ENCODE measurements at places on chromosomes 3 and 15. TPM values are rescaled to one million over a fixed set of nuclear protein-coding genes. Genes with fewer than 3 reads are reported as not detected.
A peak's percentile ranks its signal among the peaks of the same experiment; 100 is the strongest.

DNA sequence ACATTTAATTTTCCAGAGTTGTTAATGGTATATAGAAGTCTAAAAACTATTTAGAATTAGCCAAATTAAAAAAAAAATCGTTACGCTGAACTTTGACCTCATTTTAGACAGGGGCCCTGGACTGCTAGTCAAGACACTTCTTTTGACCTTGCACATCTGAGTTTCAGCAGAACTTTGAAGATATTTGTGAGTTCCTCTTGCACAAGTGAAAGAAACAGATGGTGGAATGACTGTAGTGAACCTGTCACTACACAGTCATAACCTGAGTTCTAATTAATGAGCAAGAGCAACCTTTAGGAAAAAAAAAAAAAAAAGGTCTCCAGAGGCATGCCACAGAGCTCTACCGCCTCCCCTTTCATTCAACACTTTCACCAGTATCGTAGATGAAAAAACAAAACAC, 5.3 kb downstream of the MYO5C start:
- DNase-seq = no peak
- H3K27ac ChIP-seq = no peak overlapping the region
- no peaks in the 10 kb centered on the region for H3K36me3 ChIP-seq
- H3K27me3 ChIP-seq = peaks cover 29% of the 10 kb centered on the region

DNA sequence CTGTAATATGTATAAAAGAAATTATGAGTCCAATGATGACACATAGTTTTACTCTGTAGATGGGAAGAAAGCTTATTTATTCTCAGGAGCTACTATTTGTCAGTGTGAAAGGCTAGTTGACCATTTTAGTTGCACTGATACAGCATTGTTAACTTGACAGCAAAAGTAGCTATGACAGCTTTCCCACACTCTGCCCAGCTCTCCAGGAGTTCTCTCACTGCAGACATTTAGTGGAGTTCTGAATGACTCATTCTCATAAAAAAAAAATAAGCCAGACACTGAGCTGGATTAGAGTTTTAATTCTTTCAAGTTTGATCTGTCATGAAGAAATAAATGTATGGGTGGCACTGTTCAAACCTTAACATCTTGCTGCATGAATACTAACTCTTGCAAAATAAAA, 77.2 kb upstream of the CFAP20DC start:
- H3K4me3 ChIP-seq = no peak overlapping the region
- H3K27me3 ChIP-seq = no peaks in the 10 kb centered on the region
- no peaks in the 10 kb centered on the region for H3K4me1 ChIP-seq
- no peaks in the 10 kb centered on the region for H3K36me3 ChIP-seq
- H3K27ac ChIP-seq = no peak overlapping the region

DNA sequence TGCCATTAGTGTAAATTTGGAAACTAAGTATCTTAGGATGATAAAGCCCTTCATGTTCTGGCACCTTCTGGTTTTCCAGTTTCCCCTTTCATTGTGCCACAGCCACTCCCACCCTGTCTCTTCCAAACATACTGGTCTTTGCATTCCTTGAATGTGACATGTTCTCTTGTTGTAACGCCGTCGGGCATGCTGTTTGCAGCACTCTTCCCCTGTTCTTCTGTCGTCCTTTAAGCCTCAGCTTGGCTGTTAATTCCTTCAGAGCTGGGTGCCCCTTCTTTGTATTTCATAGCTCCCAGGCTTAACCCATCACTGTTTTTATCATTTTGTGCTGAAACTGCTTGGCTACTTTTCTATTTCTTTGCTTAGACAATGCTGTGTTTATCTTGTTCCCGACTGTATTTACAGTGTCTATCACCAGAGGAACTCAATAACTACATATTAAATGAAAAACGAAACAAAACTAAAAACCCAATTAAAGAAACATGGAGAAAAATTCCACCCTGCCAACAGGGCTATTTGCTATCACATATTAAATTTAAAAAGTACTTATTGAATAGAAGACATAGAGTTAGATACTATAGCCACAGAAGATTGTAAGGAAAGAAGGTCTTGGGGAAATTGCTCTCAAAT, 95.4 kb upstream of the KCNAB1 start:
- no peak overlapping the region for H3K27ac ChIP-seq
- no peak for DNase-seq
- H3K4me1 ChIP-seq = no peaks in the 10 kb centered on the region
- no peaks in the 10 kb centered on the region for H3K36me3 ChIP-seq
- no peaks in the 10 kb centered on the region for H3K27me3 ChIP-seq

DNA sequence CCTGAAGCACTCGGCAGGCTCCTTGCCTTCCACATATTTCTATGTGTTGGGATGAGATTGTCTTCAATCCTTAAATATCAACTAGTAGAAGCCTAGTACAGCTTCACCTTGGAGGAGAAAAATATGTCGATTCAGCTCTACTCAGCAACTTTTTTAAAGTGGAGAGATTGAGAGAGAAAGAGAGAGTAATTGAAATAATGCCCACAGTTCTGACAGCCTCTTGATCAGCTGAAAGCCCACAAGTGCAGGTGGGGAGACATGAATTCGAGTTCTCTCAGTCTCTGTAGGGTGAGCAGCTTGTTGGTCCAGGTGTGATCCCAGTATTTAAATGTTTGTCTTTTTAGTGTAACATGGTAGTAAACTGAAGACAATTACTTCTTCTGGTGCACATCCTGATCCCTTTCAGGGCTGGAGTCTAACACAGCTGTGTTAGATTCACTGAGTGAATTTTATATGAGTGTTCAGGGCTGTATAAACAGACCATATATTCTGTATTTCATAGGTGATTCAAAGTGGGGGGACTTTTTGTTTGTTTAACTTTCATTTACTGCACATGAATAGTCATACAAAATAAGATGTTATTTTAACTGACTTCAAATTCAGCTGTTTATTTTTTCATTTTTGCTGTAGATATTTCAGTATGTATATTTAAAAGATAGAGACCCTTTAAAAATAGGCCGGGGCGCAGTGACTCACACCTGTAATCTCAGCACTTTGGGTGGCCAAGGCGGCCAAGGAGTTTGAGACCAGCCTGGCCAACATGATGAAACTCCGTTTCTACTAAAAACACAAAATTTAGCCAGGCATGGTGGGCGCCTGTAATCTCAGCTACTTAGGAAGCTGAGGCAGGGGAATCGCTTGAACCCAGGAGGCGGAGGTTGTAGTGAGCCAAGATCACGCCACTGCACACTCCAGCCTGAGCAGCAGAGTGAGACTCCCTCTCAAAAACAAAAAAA, 64.0 kb downstream of the ST6GAL1 start:
- H3K4me3 ChIP-seq = no peak overlapping the region
- no peak for DNase-seq
- peaks cover 9% of the 10 kb centered on the region for H3K36me3 ChIP-seq
- H3K4me1 ChIP-seq = peaks cover 7% of the 10 kb centered on the region

DNA sequence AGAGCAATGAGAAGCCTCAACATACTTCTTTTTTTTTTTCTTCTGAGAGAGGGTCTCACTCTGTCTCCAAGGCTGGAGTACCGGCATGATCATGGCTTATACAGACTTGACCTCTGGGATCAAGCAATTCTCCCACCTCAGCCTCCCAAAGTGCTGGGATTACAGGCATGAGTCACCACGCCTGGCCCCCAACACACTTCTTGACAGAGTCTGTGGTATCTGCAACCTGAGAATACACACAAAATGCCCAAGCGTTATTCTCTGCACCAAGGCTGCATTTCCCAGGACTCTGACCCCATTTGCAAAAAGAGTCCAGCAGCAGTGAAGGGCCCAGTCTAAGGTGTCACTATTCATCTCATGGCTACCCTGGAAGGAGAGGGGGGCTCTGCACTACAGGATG, 42.7 kb upstream of the BLM start:
- H3K4me3 ChIP-seq = no peak overlapping the region
- H3K4me1 ChIP-seq = no peaks in the 10 kb centered on the region
- H3K27me3 ChIP-seq = no peaks in the 10 kb centered on the region
- no peak for DNase-seq

DNA sequence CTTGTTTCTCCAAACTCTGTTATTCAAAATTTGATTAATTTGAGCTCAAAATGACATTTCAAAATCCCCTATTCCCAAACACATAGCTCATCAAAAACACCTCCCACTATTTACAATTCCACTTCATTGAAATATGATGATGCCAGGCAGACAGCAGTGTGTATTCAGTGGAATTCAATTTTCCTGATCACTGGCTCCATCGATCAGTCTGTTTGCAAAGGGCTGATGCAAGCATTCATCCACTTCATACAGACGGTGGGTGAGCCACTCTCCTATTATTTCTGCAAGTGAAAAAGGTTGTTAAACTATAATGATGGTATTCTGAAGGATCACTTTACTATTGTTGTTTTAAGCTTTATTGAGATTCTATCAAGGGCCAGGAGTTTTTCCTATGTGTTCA, 90.7 kb downstream of the RTP4 start:
- no peak overlapping the region for H3K4me3 ChIP-seq
- H3K27ac ChIP-seq = no peak overlapping the region
- no peaks in the 10 kb centered on the region for H3K27me3 ChIP-seq
- no peaks in the 10 kb centered on the region for H3K36me3 ChIP-seq
- H3K4me1 ChIP-seq = no peaks in the 10 kb centered on the region

GRCh38 chr3:133828576-133829309, 23.1 kb downstream of the SRPRB start:
- H3K4me1 ChIP-seq = no peaks in the 10 kb centered on the region
- DNase-seq = no peak
- H3K27me3 ChIP-seq = no peaks in the 10 kb centered on the region

DNA sequence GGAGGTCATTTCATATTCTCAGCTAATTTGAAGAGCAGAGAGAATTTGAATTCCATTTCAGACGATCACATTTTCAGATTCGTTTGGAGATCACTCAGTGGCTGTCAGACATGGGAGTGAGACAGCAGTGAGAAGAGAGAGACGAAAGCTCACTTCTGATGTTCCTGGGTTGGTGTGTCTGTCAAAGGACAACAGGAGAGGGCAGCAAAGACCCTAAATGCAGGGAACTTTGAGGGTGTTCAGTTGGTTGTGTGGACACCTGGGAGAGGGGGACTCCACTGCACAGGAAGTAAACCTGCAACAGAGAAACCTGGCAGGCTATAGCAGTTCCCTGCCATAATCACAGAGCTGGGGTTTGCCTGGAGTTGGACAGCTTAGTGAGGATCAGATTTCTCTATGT, 675.1 kb downstream of the SQOR start:
- H3K4me1 ChIP-seq = no peaks in the 10 kb centered on the region
- H3K36me3 ChIP-seq = no peaks in the 10 kb centered on the region
- H3K27ac ChIP-seq = no peak overlapping the region
- H3K27me3 ChIP-seq = no peaks in the 10 kb centered on the region

DNA sequence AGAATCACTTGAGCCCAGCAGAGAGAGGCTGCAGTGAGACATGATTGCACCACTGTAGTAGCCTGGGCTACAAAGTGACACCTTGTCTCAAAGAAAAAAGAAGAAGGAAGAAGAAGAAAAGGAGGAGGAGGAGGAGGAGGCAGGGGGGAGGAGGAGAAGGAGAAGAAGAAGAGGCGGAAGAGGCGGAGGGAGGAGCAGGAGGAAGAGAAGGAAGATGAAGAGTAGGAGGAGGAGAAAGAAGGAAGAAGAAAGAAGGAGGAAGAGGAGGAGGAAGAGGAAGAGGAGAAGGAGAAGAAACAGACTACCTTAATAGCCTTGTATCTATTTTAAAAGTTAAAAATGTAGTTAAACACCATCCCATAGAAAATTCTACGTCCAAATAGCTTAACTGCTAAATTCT, 19.1 kb upstream of the ARF4 start:
- H3K27me3 ChIP-seq = no peaks in the 10 kb centered on the region
- no peaks in the 10 kb centered on the region for H3K4me1 ChIP-seq
- no peak for DNase-seq
- no peak overlapping the region for H3K27ac ChIP-seq
- no peak overlapping the region for H3K4me3 ChIP-seq

DNA sequence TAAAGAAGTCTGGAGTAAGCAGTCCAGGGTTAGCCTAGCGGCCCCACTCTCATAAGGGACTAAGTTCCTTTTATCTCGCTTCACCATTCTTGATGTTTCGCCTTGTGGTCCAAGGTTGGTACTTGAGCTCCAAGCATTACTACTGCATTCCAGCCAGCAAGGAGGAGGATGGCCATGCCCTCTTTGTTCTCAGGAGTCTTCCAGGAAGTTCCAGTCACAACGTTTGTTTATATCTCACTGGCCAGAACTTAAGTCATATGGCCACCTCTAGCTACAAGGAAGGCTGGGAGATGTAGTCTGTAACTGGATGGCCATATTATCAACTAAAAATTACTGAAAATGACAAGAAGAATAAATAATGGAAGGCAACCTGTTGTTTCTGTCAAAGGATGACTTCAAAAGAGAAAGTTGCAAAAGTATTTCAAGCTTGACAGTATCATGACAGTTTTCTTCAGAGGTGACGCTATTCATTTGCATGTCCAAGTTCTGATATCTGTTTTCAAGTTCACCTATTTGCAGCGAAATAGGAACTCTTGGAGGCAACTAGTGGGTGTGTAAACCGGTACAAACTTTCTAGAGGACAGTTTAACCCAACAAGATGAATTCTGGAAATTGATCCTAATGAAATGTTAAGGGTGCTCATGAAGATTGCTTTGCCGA, 118.6 kb downstream of the PGPEP1L start:
- DNase-seq = no peak
- no peaks in the 10 kb centered on the region for H3K36me3 ChIP-seq
- peaks cover 6% of the 10 kb centered on the region for H3K4me1 ChIP-seq
- no peaks in the 10 kb centered on the region for H3K27me3 ChIP-seq
- H3K4me3 ChIP-seq = no peak overlapping the region

DNA sequence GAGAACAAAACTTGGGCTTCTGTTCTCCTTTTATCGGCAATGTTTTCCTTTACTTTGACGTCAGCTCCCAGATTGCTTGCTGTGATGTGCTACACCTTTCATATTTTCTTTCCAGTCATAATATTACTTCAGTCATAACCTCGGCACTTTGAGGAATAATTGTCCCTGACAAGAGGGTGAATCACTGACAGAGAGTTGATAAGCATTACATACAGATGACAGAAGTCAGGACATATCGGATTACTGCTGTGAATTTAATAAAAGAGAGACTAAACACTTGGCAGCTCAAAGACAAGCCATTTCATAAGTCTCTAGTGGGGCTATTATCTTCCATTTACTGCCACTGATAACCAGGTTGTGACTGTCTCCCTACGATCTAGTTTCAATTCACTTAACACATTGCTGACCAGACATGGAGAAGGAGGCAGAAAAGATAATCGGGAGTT, 362.1 kb upstream of the ARRDC4 start:
- no peak overlapping the region for H3K27ac ChIP-seq
- H3K4me1 ChIP-seq = no peaks in the 10 kb centered on the region
- no peaks in the 10 kb centered on the region for H3K36me3 ChIP-seq
- peak; percentile 27 for DNase-seq
- H3K27me3 ChIP-seq = no peaks in the 10 kb centered on the region
- no peak overlapping the region for H3K4me3 ChIP-seq

- no peak for DNase-seq
- no peak overlapping the region for H3K4me3 ChIP-seq
- no peaks in the 10 kb centered on the region for H3K36me3 ChIP-seq
- H3K27ac ChIP-seq = no peak overlapping the region
- peaks cover 11% of the 10 kb centered on the region for H3K4me1 ChIP-seq
These were observed 9.4 kb downstream of the IGF1R start for GRCh38 chr15:98657721-98658120.

The BCHE gene
- total RNA-seq = 25.0 TPM

The GRAMD2A gene
- 0.20 TPM for total RNA-seq

The GPR171 gene
- total RNA-seq = not detected

The EAF2 gene
- total RNA-seq = 12.4 TPM
